Activated gamma-delta T cell (primary cell): ENCODE measurements at places on chromosomes 3 and 15.

GRCh38 chr3:64267721-64268604 lies 42.7 kb upstream of the PRICKLE2 start:
- DNase-seq, result peak; percentile 4

- DNase-seq, result no peak
Observed at GRCh38 chr3:185677146-185677829, 91.2 kb downstream of the SENP2 start.

DNA sequence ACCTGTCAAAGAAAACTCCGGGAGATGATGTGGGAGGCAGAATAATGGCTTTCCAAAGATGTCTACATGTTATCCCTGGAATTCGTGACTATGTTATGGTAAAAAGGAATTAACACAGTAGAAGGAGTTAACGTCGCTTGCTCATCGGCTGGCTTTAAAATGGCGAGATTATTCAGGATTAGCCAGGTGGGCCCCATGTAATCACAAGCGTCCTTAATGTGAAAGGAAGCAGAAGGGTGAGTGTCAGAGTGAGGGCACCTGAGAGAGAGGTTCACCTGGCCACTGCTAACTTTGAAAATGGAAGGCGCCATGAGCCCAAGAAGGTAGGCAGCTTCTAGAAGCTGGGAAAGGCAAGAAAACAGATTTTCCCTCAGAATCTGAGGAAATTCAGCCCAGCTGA lies 557.2 kb downstream of the EPHB1 start:
- DNase-seq, result no peak

DNA sequence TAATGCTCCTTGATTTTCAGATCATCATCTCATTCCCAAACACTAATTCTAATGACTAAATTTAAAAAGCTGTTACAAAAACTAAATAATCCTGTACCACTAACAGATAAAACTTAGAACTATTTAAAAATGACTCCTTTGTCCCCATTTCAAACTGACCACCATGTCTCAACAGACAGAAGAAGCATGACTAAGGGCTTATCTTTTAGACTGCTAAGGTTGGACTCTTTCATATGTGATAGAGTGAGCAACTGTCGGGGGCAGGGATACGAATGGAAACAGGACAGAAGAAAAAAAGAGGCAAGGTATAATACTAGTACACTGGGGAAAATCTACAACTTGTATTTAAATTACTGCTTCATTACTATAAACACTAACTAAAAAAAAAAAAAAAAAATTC lies 23.3 kb downstream of the SNX4 start:
- DNase-seq, result no peak

GRCh38 chr3:130895690-130896488 lies 2.0 kb downstream of the ATP2C1 start:
- no peak for DNase-seq

DNA sequence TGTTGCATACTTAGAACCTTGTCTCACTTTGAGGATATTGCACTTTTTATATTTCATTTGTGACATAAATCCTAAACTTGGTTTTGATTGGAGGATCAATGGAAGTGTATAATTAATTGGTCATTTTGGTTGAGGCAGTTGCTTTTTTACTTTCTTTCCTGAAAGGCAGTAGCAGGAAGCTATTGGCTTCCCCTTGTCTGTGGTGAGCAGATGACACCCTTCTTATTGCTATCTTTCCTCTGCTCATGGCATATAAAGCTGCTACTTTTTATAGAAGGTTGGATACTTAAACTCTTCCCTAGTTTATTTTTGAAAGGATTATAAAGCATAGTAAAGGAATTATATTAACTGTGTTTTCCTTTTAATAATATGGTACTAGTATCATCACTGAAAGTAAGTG lies 28.6 kb downstream of the FAM98B start:
- DNase-seq, result no peak

DNA sequence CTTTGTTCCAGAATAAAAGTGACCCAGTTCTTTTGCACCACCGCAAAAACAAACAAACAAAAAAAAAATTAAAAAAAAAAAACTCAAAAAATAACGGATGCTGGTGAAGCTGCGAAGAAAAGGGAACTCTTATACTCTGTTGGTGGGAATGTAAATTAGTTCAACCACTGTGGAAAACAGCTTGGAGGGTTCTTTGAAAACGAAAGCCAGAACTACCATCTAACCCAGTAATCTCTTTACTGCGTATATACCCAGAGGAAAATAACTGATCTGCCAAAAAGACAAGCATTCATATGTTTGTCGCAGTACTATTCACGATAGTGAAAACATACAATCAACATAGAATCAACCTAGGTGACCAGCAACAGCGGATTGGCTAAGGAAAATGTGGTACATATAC lies 298.9 kb upstream of the CBLB start:
- DNase-seq, result no peak

DNA sequence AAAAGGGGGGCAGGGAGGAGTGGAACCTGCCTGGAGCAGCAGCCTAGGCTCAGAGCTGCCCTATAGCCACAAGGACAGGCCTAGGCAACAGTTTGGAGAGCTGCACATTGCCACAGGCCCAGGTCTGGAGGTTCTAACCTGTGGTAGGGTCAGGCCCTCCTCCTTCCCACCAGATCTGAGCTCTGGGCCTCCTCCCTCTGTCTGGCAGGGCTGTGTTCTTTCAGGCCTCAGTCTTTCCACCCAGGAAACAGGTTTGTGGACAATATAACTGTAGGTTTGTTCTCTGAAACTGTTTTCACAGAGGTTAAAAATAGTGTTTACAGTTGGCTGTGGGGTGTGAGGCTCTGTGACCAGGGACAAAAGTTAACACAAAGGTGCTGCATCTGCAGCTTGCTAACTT lies 9.0 kb upstream of the CAMKV start:
- no peak for DNase-seq

DNA sequence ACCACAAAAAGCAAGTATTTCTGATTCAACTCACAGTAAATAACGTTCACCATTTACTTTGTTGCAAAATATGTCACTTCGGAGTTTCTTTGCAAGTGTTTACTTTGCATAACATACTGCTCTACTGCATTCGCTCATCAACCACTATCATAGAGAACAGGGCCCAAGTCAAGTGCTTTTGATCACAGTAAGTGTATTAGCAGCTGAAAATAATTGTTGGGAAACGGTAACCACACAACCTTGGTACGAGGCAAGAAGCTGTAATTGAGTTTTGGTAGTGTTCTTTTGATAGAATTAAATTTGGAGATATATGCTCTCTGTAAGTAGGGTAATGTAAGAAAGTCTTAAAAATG lies 80.1 kb downstream of the SATB1 start:
- no peak for DNase-seq

DNA sequence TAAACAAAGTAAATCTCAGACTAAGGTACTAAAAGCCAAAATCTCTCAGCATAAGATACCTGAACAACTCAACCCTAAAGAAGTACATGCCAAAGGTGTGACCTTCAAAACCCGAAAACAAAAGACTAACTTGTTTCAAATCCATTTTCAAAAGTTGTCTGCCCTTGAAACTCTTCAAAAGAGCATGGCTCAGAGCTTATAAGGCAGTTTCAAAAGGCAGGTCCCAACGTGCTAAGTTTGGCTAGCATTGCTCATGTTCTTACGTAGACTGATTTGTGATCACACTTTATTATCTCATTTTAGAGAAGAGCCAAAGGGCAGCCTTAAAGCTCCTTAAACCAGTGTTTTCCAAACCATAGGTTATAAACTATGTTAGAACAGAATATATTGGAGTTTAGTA lies 112.2 kb downstream of the FEZF2 start:
- no peak for DNase-seq
